Activated T-cell treated with anti-CD3 and anti-CD28 coated beads for 24 hours (primary cell): ENCODE measurements at places on chromosomes 6 and 20.

DNA sequence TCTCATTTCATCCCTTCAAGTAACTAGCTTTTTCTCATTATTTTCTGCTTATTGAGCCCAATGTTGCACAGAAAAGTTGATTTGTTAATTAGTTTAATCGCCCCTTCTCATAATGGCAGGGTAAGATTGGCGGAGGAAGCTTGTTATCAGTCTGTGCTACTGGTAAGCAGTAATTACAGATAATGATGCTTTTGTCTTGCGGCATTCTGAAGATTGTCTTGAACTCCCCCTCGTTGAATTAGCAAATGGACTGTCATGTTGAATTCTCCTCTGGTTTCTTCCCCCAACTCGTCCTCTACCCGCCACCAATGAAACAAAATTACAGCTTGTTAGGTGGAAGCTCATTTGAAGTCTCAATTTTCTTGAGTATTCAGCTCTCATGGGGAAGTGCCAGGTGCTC lies 39.4 kb downstream of the PRDM13 start:
- DNase-seq: no peak

DNA sequence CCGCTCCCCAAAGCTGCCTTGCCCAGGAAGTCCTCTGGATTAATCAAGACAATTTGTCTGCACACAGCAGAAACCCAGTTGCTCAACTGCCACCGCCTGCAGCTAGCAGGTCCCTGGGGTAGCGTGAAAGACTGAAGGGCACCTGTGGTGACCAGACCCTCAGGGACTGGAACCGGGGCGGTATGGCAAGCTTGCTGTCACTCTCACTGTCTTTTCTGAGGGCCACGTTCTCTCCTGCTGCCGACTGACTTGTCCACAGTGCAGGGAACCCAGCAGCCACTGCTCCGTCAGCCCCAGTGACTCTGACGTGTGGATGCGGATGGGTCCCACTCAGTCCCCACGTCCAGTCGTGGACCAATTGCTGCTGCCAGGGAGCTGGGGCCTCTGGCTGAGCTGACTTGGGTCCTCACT lies 72.8 kb upstream of the PMEPA1 start:
- no peak for DNase-seq

DNA sequence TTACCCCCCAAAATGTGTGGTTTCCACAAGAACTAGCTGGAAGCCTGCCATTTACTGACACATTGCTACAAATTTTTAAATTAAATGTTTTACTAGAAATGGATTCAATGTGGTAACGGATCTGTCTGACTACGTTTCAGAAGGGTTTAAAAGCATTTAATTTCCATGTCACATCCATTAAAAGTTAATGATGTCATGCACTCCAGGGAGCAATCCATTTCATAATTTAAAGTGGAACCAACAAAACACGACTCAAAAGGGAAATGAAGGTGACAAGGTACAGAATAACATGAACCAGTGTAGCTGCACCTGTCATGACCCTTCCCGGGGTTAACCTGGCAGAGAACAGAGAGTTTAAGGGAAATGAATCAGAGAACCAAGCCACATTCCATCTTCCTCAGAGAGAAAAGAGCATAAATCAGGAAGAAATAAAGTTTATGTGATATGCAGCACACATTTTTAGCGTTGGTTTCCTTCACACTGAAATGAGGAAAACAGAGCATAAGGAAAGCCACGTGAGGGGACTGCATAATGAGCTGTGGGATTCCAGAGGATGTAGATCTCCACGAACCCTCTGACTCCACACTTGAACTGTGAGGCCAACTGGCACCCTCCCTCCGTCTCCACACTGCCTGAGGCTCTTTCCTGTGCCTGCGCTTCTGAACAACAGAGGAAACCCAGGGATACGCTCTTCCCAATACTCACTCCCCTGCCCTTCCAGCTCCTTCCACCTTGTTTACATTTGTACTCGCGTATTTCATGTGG lies 170.3 kb upstream of the AHI1 start:
- no peak for DNase-seq

DNA sequence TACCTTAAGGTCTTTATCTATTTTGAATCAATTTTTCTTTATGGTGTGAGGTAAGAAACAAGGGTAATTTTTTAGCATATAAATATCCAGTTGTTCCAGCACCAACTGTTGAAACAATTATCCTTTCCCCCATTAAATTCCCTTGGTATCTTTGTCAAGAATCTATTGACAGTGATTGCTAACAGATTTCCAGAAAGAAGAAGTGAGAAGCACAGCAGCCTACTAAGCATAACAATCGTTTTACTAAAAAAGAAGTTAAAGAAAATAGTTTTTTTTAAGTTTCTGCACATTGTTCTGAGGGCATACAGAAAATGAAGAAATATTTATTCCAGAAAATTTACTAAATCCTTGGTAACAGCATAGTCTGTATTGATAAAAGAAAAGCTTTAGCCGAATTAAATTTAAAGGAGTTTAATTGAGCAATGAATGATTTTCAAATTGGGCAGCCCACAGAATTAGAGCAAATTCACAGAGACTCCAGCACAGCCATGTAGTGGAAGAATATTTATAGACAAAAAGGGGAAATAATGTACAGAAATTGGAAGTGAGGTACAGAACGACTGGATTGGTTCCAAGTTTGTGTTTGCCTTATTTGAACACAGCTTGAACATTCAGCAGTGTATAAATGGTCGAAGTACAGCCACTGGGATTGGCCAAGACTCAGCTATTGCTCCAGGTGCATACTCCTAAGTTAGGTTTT lies 97.9 kb upstream of the UST start:
- DNase-seq: no peak

DNA sequence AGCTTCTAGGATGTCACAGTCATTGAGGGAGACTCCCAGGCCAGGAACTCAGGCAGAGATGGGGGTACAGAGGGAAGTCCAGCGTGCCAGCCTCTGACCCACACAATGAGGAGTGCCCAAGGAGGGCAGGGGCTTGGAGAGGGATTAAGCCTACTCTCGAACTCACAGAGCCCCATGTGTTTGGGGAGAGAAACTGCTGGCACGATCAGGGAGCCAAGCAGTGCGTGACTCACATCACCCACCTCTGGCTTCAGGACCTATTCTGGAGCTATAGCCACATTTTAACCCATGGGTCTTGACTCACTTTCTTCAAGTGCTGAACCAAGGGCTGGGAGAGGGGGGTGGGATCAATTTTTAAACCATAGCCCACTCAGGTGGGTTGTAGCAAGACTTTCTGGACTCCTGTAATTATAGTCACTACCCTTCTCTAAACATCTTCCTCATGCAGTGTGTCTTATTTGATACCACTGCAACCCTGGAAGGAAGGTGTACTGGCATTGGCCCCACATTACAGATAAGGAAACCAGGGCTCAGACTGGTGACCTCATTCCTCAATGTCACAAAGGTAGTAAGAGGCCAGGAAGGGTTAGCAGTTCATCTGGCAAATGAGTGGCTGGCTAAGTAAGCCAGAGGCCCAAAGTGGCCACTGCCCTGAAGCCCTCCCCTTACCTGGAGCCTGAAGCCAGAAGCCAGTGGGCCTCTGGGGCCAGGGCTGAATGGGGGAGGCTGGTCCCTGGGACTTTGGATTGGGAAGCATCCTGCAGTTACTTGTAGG lies 12.0 kb downstream of the FOXP4 start:
- DNase-seq: no peak

GRCh38 chr20:6855104-6855503 lies 87.6 kb downstream of the BMP2 start:
- no peak for DNase-seq

DNA sequence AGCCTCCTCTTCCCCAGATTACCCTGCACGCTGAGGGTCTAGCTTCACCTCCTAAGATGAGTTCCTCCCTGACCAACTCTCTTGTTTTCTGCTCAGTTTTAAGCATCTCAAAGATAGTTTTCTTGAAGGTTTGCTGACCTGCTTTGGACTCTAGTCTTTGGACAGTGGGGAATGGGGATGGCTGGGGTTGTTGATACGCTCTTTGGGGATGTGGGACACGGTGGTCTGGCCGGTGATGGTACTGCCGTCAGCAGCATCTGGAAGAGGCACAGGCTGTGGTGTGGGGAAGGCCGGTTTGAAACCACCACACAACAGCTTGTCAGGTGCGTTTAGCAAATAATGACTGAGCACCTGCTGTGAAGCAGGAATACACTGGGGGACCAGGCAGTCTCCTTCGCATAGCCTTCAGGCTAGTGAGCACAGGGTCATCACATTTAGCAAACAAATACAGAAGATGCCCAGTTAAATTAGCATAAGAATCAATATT lies 94.1 kb downstream of the TMEM242 start:
- no peak for DNase-seq

DNA sequence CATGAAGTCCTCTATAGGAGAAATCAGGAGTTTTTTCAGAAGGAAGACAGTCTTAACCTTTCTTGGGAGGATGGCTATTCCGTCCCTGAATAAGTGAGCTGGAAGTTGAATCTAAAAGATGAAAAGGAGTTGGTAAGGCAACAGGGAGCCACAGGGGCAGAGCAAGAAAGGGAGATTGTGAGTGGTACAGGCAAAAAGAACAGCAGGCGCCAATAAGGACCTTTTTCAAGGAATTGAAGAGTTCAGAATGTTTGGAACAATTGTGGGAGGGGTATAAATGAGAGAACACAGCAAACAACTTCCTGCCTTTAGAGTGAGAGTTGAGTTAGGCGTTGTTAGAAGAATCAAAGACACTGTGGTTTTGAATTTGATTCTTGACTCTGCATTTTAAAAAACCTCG lies 1003.7 kb downstream of the EPHA7 start:
- no peak for DNase-seq

- no peak for DNase-seq
Observed at GRCh38 chr6:15907914-15908518, 220.9 kb upstream of the MYLIP start.

DNA sequence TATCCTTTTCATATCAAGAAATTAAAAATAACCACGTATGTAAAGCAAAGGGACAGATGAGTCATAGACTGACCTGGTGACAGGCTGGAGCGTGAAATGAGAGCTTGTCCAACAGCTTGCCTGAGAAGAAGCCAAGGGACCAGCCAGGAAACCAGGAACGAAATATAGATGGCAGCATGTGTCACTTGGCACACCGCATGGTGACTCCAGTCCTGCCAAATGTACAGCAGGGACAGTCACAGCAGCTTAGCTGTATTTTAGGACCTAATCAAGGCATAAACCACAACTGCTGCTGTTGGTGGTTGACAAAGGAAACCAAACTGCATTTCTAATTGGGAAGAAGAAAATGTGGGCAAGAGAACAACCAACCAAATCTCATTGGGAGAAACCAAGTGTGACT lies 755.0 kb downstream of the TFAP2A start:
- DNase-seq: no peak

DNA sequence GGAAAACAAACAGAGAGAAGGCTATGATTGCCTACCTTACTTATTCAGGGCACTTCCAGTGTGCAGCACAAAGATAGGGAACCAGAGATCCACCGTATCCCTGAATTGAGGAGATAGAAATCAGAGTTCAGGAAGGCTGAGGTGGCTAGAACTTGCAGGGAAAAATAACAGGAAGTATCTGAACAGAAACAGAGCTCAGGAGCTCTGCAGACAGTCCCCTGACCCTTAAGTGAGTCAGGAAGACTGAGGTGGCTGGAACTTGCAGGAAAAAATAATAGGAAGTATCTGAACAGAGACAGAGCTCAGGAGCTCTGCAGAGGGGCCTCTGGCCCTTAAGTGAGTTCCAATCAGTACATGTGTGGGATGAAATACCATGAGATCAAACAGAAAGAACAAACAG lies 65.4 kb downstream of the RPRD1B start:
- no peak for DNase-seq

GRCh38 chr20:17888044-17888443 lies 80.5 kb downstream of the SNX5 start:
- DNase-seq: no peak

DNA sequence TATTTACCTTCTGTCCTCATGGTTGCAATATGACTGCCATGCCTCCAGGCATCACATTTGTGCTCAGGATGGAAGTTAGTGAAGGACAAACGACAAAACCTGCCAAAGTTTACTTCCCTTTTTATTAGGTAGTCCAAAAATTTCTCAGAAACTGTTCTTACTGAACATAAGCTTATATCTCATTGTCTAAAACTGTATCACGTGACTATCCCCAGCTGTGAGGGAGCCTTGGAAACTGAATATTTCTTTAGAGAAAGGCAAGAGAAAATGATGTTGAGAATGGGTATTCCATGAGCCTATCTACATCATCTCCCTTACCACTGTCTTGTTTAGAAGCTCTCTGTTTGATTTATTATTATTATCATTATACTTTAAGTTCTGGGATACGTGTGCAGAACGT lies 303.6 kb upstream of the PRND start:
- DNase-seq: no peak

GRCh38 chr6:64987066-64987465 lies 720.0 kb downstream of the EYS start:
- no peak for DNase-seq

GRCh38 chr6:85997206-85997605 lies 354.5 kb upstream of the SYNCRIP start:
- no peak for DNase-seq

GRCh38 chr6:30047220-30047619 lies 13.8 kb upstream of the POLR1H start:
- no peak for DNase-seq

- DNase-seq: no peak
Observed at GRCh38 chr6:55047451-55048044, 126.8 kb upstream of the HCRTR2 start.

- DNase-seq: no peak
Observed at GRCh38 chr20:38085026-38085425, 51.5 kb downstream of the RPRD1B start.

DNA sequence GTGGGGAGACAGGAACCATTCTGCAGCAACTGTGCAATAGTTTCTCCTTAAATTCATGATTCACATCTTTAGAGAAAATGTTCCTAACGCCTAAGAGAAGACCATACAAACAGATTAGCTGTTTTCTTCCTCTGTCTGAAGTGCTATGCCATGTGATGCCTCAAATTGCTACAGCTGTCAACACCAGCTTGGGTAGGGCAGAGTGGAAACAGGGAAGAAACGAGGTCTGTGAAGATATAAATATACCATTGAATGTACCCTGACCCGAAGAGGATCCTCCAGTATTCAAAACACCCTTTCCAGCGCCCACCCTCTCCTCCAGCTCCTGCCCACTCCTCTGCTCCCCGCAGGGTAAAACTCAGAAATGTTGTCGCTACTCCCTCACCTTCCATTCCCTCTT lies 40.3 kb upstream of the PRND start:
- DNase-seq: no peak

GRCh38 chr6:136593748-136594490 lies 43.7 kb upstream of the MAP7 start:
- DNase-seq: peak; percentile 26

DNA sequence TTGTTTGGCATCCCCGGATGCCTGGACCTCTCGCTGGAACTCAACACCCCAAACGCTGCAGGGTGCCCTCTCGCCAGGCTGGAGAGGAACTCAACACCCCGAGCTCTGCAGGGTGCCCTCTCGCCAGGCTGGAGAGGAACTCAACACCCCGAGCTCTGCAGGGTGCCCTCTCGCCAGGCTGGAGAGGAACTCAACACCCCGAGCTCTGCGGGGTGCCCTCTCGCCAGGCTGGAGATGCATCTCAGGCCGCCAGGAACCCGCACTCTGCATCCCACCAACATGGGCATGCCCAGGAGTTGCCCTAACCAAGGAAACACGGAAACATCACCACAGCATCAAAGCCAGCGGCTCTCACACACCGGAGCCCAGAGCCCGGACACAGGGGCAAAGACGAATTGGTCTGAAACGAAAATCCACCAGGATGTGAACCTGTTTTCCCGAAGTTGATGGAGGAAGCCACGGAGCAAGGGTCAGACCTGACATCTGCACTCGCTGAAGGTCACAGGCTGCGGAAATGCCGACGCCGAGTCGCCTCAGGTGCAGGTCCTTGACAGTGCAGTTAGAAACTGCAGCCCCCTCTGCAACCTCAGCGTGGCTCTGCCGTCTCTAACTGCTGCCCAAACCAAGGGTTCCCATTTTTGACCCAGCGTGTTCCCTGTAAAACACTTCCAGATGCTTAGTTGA lies 37.5 kb downstream of the DLL1 start:
- no peak for DNase-seq
